ENCODE measurements at places on chromosomes 3 and 15.
A peak's percentile ranks its signal among the peaks of the same experiment; 100 is the strongest.

DNA sequence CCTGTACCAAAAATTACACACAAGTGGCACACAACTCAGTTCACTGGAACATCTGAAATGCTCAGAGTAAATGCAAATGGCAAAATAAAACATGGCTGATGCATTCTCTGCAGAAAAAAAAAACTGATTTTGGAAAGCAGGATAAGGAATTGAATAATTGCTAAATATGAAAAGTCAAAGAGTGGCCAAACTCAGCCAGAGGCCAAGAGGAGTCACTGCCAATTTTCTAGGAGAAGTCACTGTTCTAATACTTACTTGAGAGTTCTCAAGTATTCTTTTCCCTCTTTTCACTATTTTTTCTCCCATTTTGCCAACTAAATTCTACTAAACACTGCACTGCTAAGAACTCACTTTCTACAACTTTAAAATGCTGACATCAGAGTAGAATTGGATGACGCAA, 1018.6 kb downstream of the TUSC7 start:
- no peak for DNase-seq

DNA sequence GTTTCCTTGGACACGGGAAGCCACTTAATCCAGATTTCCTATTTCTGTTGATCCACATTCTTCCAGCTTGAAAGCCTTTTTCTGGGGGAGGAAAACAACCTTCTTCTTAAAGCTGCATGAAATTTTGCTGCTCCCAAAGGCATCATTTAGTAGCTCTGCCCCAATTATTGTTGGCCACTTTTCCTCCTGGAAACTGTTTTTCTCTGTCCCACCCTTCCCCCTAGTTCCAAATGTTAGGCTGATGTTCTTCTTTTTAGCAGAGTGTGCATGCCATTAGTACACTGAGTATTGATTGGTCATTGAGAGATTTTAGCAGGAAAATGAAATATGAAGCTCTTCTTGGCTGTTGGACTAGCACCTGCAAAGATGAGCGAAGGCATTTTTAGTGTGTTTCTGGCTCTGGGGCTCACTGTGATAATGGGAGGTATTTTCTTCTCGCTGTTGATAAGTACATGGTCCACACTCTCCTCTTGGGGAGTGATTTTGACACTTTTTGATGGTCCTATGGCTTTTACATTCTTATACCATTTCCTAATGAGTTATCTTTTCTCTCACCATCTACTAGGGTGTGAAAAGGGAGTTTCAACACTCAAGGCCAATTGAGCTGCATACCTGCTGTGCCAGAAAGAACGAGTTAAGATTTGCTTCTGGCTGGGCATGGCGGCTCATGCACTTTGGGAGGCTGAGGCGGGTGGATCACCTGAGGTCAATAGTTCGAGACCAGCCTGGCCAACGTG, 200.5 kb downstream of the PTPRG start:
- no peak for DNase-seq

- DNase-seq: no peak
These were observed 1.3 kb downstream of the AQP9 start for GRCh38 chr15:58139276-58139988.

DNA sequence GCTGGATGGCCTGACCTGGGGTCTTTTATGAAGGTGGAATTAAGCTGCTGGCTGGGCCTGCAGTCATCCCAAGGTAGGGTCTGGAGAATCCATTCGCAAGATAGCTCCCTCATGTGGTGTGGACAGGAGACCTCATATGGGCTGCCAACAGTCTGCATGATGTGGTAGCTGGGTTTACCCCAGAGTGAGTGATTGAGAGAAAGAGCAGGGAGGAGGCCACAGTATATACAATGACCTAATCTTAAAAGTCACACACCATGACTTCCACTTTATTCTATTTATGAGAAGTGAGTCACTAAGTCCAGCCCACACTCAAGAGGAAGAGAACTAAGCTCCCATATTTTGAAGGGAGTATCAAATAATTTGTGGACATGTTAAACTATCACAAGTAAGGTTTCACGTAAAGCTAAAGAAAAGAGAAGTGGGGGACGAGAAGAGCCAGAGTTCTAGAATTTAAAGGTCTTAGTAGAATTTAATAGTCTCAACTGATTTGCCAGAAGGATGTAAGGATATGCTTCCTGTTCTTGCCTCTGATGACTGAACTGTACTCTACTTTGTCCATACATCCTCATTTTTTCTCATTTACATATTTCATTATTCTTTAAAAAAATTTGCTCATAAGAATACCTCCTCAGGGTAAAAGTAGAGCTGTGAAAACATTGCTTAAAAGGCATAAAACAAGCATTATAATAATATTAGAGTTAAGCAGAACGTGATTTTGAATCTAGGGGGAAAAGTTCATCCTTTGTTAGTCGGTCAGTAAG, 184.4 kb downstream of the PEX5L start:
- no peak for DNase-seq

DNA sequence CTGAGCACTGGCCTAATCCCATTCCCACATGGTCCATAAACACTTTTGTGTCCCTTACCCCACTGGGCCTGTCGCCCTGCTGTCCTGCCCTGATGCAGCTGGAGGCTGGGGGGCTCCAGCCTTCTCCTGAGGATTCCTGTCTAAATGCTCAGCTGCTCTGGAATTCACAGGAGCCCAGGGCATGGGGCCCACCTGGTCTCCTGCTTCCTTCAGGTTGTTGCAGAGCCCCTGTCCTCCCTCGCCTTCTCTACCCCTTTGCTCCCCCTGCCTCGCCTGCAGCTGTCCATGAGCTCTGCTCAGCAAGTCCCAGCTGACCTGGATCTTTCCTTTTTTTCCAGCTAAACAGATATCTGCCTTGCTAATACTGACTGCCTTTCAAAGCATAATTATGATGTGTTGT, 286.9 kb downstream of the XXYLT1 start:
- DNase-seq: no peak

GRCh38 chr3:167864552-167864874, 129.0 kb downstream of the SERPINI1 start:
- no peak for DNase-seq

DNA sequence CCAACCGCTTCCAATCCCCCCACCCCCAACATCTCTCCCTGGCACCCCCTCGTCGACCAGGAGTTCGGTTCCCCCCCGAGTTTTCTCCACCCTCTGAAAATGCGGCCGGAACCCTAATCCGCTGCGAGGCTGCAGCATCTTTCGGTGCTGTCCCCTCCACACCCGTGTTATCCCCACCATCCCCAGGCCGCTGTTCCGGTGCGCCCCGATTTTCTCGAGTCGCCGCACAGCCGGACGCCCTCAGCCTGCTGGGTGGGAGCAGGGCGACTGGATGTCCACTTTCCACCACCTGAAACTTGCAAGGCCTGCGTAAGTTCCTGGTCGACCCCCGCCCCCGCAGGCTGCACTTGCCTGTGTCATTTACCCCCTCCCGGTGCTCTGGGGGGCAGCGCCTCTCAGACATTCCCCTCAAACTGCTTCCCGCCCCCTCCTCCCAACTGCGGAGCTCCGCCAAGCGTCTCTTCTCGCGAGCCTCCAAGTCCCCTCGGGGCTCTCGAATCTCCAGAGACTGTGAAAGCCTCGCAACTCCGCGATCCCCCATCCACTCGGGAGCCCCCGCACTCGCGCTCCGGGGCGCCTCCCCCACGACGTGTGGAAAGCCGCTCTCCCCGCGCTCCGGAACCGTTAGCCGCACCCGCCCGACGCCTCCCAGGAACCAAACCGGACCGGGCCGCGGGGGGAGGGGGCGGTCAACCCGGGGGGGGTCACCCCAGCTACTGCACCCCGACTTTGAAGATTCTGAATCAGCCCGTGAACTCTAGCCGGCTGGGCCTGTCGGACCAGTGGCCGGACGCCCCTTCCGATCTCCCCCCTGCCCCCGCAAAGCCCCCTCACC, 566 bp downstream of the ETV5 start:
- DNase-seq: peak; percentile 41

- no peak for DNase-seq
These were observed 61.9 kb downstream of the CTDSPL start for GRCh38 chr3:37923569-37924040.

GRCh38 chr3:66338927-66339326, 118.1 kb downstream of the SLC25A26 start:
- no peak for DNase-seq

DNA sequence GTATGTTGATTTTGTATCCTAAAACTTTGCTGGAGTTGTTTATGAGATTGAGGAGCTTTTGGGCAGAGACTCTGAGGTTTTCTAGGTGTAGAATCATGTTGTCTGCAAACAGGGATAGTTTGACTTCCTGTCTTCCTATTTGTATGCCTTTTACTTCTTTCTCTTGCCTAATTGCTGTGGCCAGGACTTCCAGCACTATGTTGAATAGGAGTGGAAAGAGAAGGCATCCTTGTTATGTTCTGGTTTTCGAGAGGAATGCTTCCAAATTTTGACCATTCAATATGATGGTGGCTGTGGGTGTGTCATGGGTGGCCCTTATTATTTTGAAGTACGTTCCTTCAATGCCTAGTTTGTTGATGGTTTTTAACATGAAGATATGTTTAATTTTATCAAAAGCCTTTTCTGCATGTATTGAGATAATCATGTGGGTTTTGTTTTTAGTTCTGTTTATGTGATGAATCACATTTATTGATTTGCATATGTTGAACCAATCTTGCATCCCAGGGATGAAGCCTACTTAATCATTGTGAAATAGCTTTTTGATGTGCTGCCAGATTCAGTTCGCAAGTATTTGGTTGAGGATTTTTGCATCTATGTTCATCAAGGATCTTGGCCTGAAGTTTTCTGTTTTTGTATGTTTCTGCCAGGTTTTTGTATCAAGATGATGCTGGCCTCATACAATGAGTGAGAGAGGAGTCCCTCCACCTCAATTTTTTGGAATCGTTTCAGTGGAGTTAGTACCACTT, 188.1 kb downstream of the MINAR1 start:
- no peak for DNase-seq

DNA sequence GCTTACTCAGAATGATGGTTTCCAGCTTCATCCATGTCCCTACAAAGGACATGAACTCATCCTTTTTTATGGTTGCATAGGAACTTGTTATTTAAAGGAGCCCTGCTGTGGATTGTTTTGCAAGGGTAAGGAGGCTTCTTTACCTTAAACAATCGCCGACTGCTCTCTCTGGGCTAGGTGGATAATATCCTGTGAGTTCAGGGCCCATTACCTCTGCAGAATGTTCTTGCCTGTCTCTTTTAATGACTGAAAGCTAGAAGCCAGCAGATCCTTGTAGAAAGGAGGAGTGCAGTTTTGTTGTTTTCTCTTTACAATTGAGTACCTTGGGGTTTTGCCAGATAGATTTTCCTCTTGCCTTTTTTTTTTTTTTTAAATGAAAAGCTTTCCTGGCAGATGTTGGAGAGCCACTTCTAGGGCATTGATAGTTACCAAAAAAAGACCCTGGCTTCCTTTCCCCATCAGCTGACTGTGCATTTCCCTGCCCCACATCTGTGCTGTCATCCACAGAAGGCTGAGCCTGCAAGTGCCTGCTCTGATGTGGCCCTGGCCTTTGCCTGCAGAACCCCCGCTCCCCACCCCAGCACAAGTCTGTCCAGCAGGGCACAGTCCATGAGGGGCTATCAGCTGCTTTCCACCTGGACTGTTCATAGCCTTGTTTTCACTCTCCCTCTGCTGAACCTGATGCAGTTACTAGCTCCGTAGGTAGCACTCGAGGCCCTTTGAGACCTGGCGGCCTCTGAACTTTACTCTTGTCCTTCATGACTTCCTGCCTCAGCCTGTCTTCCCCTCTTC, 113.1 kb downstream of the CHCHD6 start:
- no peak for DNase-seq

DNA sequence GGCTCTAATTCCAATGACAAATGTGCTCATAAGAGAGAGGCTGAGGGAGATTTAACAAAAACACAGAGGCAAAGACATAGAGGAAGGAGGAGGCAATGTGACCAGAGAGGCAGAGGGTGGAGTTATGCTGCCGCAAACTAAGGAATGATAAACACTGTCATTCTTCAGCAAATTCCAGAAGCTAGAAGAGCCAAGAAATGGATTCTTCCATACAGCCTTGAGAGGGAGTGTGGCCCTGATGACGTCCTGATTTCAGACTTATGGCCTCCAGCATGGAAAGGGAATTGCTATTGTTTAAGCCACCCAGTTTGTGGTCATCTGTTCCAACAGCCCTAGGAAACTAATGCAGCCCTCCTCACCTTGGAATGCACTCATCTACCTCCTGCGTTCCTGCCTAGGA, 30.5 kb downstream of the CD47 start:
- DNase-seq: no peak

- DNase-seq: no peak
These were observed 57.0 kb downstream of the SRGAP3 start for GRCh38 chr3:9192248-9193025.

GRCh38 chr3:29478611-29479010, 197.7 kb downstream of the RBMS3 start:
- DNase-seq: no peak

DNA sequence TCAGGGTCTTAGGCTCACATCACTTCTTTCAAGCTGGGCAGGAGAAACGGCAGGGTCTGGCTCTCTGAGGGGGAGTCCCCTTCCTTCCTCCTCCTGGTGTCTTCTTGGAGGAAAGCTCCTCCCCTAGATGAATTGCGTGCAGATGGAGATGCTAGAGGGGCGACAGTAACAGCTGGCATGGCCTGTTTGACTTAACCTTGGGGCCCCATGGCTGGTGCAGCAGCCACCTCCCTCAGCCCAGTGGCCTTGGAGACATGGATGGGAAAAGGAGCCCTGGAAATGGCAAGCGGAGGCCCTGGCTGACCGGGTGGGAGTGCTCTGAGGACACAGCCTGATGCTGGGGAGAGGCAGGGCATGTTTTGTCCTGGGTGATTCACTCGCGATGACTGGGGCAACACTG, 20.2 kb downstream of the PAK6 start:
- no peak for DNase-seq

DNA sequence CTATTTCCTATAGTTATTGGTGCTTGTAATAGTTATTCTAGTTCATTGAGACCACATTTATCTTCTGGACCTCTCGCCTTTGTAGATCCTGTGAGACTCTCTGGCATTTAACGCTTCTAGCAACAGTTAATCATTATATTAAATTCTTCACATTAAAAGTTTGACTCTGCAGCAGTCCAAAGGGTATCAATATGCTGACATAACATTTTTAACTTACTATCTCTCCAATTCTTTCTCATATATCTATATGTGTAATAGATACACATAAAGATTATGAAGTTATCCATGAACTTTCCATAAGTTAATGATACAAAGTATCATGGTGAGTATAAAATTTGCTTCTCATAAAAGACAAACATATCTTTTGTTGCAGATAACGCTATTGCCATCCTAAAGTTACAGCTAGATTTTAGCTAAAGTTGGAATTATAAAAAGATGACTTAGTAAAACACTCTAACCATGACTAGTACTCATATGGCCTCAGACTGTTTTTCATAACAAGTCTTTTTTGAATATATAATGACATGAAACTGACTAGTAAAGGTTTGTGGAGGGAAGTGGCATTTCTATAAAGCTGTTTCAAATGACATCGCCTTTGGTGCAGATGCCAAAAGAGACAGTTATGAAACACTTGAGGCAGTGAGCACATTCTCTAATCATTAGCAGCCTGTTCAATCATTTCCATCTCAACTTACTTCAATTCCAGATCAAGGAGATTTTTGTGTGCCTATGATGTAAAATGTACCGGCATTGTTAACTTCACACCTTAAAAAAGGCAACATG, 379.3 kb upstream of the CBLB start:
- DNase-seq: no peak

GRCh38 chr15:86036243-86036642, 43.4 kb upstream of the AGBL1 start:
- DNase-seq: no peak
